ENCODE measurements at places on chromosomes 16 and 17.

DNA sequence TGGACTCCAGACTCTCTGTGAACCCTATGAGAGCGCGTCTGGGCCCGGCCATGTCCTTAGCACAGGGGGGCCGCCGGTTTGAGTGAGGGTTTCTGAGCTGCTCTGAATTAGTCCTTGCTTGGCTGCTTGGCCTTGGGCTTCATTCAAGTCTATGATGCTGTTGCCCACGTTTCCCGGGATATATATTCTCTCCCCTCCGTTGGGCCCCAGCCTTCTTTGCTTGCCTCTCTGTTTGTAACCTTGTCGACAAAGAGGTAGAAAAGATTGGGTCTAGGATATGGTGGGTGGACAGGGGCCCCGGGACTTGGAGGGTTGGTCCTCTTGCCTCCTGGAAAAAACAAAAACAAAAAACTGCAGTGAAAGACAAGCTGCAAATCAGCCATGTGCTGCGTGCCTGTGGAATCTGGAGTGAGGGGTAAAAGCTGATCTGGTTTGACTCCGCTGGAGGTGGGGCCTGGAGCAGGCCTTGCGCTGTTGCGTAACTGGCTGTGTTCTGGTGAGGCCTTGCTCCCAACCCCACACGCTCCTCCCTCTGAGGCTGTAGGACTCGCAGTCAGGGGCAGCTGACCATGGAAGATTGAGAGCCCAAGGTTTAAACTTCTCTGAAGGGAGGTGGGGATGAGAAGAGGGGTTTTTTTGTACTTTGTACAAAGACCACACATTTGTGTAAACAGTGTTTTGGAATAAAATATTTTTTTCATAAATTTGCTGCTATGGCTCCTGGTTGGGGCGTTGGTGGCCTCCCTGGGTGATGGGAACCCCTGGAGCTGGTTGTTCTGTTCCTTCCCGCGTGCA, 23.1 kb downstream of the STAT5A start:
- peak; percentile 54 for DNase-seq

- no peak for DNase-seq
These were observed 15.0 kb downstream of the CD300E start for GRCh38 chr17:74608511-74608910.

DNA sequence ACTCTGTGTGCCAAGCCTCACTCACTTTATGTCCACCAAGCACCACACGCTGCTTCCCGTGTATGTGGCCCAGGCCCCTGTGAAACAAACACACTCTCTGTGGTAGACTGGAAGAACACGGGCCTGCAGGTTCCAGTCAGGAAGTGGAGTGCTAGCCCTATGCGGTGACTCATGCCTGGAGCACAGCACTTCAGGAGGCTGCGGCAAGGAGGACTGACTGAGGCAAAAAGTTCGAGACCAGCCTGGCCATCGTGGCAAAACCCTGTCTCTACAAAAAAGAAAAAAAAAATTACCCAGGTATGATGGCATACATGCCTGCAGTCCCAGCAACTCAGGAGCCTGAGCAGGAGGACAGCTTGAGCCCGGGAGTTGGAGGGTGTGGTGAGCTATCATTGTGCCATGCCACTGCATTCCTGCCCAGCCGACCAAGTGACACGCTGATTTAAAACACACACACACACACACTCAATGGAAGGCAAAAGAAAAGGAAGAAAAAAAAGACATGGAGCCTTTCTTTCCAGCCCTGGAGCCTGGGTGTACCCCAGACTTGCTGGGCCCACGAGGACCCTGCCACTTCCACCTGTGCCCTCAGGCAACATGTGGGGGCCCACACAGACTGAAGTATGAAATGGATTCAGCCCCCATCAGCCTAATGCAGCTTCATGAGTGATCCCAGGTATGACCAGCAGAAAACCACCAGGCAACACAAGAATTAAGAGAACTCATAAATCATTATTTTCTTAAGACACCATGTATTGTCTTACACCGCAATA, 126.6 kb downstream of the ANKRD11 start:
- peak; percentile 47 for DNase-seq

GRCh38 chr17:34442387-34443111, 79.5 kb upstream of the CCL1 start:
- DNase-seq, result no peak

DNA sequence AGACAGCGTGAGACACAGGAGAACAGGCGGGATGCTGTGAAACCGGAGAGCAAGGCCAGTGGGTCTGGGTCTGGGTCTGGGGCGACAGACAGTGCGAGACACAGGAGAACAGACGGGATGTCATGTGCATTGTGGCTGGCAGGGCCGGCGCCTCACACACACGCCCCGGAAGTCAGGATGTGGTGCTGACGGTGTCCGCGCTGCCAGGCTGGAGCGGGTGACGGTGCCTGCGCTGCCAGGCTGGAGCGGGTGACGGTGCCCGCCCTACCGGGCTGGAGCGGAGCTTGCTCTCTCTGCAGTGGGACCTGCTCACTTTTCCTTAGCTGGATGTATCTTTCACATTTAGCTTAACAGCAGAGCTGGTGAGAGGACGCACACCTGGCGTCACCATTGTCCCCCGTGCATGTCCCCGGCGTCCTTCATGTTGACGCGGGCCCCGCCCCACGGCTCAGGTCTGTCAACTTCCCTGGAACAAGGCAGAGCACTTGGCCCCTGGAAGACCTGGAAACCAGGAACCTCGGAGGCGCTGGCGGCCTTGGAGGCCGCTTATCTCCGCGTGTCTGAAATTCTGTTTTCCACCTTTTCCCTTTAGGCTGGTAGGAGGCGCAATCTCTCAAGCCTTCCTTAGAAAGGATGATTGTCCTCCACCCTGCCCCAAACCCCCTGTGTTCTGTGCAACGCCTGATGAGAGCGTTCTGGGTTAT, 43.0 kb upstream of the ZNF750 start:
- peak; percentile 91 for DNase-seq

- DNase-seq, result peak; percentile 70
These were observed 7.5 kb downstream of the EIF1 start for GRCh38 chr17:41695954-41696757.

DNA sequence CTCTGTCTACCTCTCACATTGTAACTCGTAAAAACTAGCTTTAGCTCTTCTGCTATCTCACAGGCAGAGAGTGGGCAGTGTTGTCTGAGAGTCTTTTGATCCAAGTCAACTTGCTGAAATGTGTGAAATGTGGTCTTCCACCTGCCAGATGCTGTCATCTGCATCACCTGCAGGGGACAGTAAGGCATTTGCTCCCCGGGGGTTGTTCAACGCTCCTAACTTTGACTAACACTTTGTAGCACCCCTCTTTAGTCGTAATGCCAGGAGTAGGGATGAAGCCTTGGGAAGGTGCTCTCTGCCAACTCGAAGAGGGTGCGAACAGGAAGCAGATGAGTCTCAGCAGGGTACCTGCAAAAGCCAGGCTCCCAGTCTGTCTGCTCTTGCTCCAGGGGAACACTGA, 36.1 kb downstream of the SNX11 start:
- no peak for DNase-seq

DNA sequence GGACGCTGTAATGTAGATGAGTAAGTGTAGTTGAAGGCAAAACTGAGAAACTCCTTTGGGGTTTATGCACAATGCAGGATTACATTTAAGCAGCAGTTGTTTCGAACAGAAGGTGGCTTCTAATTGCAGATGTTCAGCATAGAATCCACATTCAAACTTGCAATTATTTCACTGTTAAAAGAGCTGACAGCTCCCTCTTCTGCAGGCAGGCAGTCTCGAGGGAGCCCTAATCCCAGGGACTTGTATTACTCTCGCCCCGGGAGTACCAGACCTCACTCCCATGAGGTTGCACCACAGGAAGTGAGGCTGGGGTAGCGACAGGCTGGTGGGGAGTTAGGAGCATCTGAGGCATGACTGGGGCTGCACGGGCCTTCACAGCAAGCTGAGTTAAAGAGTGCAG, 484.3 kb upstream of the EEF2KMT start:
- no peak for DNase-seq

- DNase-seq, result no peak
These were observed 39.8 kb upstream of the MYLK3 start for GRCh38 chr16:46787909-46788308.

GRCh38 chr16:56513972-56514371, 5.9 kb downstream of the BBS2 start:
- peak; percentile 49 for DNase-seq

- peak; percentile 28 for DNase-seq
These were observed 89.1 kb upstream of the GNAO1 start for GRCh38 chr16:56102183-56102686.

DNA sequence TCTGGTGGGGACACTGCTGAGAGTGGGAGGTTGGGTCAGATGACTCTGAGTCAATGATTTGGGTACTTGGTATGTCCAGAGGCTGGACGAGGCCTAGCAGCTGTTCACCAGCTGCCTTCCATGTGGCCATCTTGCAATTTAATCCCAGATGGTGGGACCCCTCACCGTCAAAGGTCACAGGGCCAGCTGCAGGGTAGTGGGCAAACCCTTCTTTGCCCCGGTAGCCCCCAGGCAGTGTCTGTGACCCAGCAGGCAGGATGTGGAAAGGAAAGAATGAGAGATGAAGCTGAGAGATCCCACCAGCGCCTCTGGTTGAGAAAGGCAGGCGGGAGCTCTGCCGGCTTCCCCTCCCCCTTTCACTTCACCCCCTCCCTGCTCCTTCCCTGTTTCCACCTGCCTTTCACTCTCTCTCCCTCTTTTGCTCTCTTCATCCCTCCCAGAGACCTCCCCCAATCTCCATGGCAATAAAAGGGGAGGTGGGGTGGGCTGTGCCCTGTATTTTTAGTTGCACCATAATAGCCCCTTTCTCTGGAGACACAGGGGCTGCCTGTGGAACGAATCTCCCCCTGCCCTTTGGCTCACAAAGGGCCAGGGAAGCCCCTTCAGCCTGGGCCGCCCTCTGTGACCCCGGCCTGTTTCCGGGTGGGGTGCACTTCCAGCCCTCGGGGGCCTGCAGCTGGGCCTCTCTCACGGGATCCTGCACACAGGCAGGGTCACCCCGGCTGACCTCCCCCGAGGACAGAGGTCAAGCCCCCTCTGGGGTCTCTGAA, 20.2 kb downstream of the CDK5RAP3 start:
- no peak for DNase-seq

DNA sequence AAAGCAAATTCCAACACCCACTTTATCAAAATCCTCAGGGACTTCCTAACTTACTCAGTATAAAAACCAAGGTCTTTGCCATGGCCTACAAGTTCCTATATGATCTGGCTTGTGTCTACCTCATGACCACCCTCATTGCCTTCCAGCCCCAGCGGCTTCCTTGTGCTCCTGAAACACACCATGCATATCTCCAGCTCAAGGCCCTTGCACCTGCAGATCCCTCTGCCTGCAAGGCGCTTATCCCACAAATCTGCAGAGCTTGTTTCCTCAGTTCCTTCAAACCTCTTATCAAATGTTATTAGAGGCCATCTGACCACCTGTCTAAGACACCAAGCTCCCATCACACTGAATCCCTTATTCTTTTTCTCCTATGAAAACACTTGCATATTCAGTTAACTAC, 2.6 kb downstream of the BBS2 start:
- DNase-seq, result no peak

DNA sequence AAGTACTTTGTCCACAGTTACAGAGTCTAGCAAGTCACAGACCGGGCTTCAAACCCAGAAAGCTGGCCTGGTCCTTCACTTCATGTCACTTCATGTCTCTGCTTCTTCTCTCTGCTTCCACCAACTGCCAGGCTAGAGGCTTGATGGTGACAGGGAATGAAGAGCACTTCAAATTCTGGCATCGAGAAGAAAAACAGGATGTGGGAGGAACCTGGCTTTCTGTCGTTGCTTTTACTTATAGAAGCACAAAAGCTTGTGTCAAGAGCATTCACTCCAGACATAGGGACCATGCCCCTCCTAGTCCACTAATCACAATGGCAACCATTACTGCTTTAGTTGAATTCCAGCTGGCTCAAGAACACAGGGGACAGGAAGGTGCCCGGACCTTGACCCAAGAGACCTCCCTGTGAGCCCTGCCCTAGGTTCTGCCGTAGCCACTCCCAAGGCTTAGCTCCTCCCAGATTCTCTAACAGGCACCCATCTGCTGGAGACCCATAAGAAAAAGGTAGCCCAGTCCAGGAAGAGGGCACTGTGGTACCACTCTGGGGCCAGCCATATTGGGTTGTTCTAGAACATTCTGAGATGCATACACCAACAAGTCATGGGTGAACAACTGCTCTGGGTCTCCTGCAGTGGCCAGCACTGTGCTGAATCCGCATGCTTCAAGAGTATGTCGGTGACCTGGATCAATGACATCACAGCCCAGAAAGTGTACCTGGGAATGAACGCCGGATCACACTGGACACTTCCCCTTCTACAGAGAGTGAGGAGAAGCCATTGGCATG, 181.8 kb downstream of the C16orf95 start:
- DNase-seq, result no peak
